Activated CD4-positive, CD25-positive, alpha-beta regulatory T cell (primary cell): ENCODE measurements at places on chromosomes 6 and 20.

- no peak for DNase-seq
These were observed 143.6 kb downstream of the TFAP2B start for GRCh38 chr6:50962213-50962759.

GRCh38 chr6:43493833-43494232, 16.3 kb downstream of the LRRC73 start:
- no peak for DNase-seq

- no peak for DNase-seq
These were observed 142.1 kb downstream of the MYB start for GRCh38 chr6:135323202-135323668.

- DNase-seq = no peak
These were observed 1.2 kb downstream of the AKAP12 start for GRCh38 chr6:151240791-151241642.

- DNase-seq = no peak
These were observed 1.5 kb upstream of the GGT7 start for GRCh38 chr20:34874094-34874654.

GRCh38 chr6:40998661-40999060, 40.4 kb downstream of the UNC5CL start:
- DNase-seq = no peak

DNA sequence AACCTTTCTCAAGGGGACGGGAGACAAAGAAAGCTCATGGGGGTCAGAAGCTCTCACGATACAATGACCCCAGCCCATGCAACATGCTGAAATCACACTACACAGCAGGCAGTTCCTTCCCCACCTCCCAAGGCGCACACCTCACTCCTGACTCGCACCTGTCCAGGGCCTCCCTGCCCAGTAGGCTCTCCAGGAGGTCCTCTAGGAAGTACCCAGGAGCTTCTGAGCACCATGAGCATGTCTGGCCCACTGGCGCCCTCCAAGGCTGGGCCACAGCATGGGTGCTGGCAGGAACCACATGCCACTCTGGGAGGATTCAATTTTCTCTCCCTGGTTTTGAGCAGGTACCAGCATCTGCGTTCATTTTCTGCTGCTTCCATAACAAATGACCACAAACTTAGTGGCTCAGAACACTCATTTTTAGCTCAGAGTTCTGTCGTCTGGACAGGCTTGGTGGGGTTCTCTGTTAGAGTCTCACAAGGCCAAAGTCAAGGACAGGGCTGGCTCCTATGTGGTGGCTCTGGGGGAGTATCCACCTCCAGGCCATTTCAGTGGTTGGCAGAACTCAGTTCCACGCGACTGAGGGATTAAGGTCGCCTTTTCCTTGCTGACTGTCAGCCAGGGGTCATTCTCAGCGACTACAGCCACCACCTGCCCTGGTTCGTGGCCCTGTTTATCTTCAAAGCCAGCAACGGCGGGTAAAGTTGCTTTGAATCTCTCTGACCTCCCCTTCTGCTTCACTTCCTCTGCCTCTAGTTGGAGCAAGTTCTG, 32.7 kb downstream of the ACSS1 start:
- DNase-seq = no peak

DNA sequence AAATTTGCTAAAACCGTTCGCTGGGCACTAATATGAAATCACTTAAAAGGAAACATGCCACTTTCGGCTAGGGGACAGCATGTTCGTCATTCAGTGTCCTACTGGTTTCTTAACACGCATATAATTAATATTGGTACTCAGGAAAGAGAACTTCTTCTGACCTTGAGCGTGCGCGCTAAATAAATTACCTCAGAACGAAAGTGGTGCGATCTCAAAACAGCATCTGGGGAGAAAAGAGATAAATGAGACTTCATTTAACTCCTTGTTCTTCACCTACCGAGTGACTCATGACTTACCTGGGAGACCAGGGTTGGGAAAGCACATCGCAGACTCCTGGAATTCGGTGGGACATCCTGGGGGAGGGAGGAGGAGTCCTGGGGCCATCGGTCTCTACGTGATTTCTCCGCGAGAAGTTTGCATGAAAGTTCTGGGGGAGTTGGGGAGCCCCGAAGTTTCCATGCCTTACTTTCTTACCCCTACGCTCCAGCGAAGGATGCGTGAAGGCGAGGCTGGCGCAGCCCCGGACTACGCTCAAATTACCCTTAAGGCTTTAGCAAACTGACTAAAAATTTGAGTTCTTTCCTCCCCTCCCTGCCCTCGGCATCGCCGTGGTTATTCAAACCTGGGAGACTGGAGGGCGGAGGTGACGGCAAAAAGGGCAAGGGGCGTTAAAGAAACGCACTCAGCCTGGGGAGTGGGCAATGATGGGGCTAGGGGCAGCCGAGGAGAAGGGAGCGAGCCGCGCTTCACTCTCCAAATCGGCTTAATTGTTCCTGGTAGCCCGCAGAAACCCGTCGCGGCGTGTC, 1.1 kb upstream of the BEND6 start:
- no peak for DNase-seq

DNA sequence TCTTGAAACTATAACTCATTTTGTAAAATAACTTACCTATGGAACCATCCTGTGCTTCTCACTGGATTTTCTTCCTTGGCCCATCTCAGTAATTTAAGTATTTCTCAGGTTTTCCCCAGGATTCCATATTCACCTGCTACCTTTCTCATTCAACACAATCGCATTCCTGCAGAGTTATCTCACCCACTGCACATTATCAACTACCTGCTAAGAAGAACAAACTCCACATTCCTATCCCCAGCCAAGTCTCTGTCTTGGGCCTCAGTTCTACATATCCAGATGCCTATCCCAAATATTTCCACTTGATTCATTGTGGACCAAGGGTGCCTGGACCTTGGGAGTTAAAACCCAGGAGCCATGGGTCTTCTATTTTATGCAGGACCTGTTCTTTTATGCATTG, 60.2 kb upstream of the KCNQ5 start:
- no peak for DNase-seq

- no peak for DNase-seq
These were observed 55.2 kb downstream of the ZFAND3 start for GRCh38 chr6:37874726-37875125.

DNA sequence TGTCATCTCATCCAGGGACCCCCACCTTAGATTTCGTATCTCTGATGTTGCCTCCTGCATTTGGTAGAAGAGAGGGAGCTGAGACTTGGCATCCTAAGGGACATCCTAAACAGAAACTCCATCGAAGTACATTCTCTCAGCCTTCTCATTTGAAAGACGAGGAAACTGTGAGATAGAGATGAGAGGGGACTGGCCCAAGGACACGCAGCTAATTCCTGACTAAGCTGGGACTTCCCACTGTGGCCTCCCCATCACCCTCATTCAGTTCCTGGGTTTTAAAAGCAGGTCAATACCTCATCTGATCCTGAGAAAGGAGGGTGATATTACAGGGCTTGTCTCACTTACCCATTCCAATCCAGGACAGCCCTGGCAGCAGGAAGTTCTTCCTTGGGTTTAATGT, 855 bp upstream of the WFDC5 start:
- no peak for DNase-seq

- no peak for DNase-seq
These were observed 33.3 kb downstream of the PDRG1 start for GRCh38 chr20:31918466-31919105.

DNA sequence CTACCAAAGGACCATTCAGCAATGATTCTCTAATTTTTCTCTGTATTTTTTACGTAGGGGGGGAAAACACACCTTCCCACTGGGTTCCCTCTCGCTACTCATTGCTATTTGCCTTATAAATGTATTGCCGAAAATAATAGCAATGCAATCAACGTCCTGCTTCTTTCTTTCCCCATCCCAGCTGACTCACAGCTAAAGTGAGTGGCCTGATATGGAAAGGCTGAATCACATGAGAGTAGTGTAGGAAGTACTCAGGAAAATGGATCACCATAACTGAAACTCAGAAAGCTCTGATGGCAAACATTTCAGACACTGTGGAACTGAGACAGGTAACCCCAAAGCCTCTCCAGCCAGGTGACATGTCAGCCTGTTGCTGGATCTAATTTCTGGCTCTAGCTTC, 49.3 kb upstream of the SRPK1 start:
- no peak for DNase-seq
